Fibroblast of skin of left biceps (primary cell): ENCODE measurements at places on chromosomes 7 and 10.

GRCh38 chr7:133977409-133978274 is 149.5 kb upstream of the LRGUK start:
- no peak for DNase-seq

DNA sequence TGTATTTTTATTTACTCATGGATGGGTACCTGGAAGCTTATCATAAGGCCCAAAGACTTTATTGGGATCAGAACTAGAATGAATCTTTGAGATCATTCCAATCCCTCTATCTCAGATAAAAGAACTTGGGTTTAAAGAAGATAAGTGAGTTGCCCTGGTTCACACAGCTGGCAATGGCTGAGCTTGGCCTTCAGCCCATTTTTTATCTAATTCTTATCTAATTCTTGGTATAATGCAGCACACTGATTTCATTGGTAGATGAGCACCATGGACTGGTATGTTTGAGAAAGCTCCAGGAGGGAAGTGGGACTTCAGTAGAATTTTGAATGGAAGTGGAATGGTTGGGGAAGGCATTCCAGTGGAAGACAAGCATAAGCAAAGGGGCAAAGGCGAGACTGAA is 558.9 kb downstream of the REEP3 start:
- DNase-seq: no peak

DNA sequence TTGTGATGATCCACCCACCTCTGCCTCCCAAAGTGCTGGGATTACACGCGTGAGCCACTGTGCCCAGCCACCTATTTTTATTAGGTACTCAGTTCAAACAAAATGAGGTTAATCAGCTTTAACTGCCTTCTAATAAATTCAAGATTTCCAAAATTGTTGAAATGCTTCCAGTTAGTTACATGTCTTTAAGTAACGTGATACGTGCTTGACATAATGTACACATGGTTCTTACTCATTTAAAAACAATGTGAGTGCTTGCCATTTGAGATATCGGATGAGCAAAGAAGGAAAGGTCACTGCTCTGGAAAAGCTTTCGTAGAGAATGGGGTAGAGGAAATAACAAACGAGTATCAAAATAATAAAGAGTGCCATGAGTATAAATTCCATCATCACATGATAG is 83.6 kb downstream of the KMT2E start:
- DNase-seq: peak; percentile 88

DNA sequence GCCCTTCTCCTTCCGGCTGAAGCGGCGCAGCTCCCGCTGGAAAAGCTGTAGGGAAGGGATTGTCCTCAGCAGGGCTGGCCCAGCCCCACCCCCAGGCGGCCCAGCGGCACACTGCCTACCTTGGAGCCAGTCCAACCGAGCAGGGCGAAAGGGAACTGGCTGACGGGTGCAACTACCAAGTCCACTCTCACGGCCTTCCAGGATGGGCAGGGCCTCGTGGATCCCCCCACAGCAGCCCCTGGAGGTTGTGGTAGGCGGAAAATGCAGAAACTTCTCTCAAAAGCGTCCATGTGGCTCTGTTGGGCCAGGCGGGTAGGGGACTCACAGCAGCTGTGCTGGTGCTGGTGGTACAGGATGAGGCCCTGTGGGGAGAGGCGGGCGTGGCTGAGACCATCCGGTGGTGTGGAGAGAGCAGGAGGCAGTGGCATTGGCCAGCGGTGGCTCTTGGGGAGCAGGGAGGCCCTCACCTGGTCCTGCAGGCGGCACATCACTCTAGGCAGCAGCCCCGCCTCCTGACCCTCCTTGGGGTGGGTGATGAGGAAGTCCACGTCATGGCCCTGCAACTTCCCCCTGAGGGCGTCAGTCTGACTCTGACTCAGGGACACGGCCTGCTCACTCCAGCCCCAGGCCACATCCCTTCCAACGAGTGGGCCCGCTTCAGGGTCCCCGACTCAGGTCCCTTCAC is 8.4 kb upstream of the PGAM2 start:
- no peak for DNase-seq

DNA sequence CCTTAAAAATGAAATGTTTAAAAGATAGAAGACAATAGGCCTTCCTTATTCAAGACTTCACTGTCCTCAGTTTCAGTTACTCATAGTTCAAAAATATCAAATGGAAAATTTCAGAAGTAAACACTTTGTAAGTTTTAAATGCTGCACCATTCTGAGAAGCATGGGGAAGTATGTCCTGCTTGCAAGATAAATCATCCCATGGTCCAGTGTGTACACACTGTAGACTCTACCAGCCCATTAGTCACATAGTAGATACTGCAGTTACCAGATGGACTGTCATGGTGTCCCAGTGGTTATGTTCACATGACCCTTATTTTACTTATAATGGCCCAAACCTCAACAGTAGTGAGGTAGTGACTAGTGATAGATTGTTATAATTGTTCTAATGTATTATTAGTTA is 69.5 kb downstream of the PTPN12 start:
- no peak for DNase-seq

DNA sequence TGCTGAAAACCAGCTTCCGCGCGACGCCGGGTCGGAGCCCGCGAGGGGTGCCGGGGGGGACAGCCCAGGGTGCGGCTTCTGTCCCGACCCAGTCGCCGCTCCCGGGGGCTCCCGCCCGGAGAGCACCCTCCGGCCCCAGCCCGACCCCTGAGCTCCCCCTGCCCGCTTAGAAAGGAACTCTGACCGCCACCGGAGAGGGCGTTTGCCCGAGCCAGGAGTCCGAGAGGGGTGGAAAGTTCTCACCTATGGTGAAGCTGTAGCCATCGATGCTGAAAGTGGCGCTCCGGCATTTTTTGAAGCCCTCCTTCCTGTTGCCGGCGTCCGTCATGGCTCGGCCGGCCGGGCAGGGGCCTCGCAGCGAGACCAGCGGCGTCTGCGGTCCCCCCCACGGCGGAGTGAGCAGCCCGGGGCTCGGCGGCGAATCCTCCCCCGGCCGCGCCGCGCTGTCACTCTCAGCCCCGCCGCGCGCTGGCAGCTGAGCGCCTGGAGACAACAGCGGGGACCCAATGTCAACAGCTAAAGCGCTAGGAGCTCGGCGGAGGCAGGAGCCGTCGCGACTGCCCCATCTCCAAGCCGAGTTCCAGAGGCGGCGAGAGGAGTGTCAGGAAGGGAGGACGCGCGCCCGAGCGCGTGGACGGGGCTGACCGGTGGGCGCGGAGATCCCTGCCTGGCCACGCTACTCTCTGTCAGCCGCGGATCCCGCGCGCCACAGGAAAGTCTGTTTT is 191.6 kb downstream of the LSM5 start:
- DNase-seq: no peak

DNA sequence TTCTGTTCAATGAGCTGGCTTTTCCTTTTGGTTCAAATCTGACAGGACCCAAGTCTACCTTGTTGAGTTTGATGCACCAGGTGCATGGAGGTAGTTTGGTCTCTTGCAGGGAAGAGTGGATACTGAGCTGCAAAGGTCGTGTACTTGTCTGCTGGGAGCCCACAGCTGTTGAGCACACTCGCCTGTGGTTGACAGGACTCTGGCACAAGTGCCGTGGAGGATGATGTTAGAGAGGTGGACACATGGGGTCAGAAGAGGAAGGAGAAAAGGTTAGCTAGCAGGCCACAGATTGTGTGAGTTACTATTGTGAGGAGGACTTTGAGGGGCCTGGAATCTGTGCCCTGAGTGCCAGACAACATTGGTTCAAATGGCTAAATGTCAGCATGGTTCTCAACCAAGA is 197.3 kb downstream of the CREB5 start:
- DNase-seq: no peak
